ENCODE measurements at places on chromosomes 6 and 20.

GRCh38 chr6:170108456-170108855 lies 182.4 kb downstream of the DLL1 start:
- DNase-seq = peak; percentile 5

DNA sequence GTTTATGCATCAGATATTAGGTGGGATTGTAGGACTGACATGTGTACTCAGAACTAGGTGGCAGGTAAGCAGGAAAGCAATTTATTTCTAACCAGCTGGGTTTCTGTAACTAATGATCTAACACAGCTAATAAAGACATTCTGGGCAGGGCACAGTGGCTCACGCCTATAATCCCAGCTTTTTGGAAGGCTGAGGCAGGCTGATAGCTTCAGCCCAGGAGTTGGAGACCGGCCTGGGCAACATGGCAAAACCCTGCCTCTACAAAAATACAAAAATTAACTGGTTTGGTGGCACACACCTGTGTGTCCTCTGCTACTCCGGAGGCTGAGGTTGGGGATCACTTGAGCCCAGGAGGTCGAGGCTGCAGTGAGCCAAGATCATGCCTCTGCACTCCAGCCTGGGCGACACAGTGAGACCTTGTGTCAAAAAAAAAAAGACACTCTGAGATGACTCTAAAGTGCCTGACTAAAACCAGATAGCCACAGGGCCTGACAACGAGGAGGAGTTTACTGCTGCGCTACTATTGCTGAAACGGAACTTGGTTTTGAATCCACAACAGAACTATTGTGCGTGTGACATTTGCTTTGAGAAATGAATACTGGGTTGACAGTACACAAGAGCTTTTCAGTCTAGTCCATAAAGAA lies 29.2 kb upstream of the CEP85L start:
- DNase-seq = no peak

DNA sequence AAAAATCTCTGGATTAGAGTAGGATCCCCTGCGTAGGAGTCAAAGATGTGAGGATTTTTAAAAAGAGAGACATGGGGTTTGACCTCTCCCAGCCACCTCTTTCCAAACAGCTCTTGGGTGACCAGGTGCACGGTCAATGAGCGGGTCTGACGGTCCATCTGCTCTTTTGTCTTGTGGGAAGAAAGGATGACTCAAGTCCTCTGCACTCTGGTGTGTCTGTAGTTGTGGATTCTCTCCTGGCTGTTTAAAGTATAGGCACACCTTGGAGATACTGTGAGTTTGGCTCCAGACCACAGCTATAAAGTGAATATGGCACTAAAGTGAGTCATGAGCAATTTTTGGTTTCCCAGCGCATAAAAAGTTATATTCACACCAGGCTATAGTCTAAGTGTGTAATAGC lies 209.8 kb downstream of the BMP7 start:
- DNase-seq = no peak

GRCh38 chr6:169212436-169212835 lies 41.2 kb downstream of the THBS2 start:
- DNase-seq = no peak

DNA sequence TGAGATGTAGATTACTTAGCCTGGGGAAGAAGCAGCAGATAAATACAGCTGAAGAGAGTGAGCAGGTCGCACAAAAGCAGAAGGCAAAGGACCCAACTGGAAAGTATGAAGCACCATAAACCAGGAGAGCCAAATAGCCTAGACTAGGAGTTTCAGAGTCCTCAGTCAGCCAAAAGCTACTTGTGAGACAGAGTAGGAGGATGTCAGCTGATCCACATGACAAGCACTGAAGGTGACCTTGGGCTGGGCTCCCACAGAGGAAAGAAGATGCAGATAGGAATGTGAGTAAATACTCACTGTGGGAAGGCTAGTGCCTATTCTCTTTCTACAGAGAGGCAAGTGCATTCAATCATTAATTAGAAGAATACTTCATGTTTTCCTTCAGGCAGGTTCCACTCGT lies 274.0 kb upstream of the POU3F2 start:
- DNase-seq = no peak

DNA sequence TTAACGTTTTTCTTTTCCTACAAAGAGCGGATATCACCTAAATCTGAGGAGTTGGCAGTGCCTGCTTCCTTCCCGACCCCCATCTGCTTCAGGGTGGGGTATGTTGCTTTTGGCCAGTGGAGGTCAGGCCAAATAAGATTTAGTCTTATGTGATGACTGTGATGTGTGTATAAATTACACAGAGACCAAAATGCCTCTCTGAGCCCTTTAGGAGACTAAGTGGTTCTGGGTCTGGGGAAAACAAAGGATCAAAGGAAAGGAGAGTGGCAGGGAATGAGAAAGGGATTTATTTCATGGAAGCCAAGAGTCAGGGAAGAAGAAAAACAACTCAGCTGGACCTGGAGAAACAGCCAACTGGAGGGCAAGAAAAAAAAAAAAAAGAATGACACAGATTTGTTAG lies 39.1 kb upstream of the TBC1D7 start:
- no peak for DNase-seq

DNA sequence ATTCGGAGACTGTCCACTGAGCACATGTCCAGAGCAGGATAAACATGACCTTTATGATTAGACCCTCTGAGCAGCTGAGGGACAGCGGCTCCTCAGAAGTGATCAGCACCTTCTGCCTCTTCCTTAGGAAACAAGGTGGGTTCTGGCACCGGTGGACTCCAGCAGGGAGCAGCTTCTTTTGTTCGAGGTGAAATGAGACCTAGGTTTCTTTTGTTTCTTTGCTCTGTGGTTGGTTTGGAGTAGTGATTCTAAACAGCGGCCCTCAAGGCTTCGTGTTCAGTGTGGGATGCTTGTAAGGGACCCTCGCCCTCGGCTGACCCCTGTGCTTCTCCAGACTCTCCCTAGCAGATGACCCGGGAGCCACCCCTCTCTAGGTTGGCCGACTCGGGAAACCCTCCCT lies 14.6 kb upstream of the FRMD1 start:
- no peak for DNase-seq

DNA sequence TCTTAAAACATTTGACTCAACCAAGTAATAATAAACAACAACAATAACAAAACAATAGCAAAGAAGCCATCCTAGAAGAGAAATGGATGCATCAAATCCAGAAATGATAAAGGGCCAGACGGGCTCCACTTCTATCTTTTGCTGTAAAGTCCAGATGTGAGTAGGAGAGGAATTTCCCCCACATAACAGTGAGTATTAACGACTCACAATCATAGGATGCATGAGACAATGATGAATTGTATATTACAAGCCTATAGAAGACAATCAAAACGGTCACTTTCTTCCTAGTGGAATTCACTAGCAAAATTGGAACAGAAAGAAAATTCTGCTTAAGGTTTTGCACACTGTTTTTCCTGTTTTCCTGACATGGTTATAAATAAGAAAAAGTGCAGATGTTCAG lies 97.0 kb upstream of the PREP start:
- no peak for DNase-seq

DNA sequence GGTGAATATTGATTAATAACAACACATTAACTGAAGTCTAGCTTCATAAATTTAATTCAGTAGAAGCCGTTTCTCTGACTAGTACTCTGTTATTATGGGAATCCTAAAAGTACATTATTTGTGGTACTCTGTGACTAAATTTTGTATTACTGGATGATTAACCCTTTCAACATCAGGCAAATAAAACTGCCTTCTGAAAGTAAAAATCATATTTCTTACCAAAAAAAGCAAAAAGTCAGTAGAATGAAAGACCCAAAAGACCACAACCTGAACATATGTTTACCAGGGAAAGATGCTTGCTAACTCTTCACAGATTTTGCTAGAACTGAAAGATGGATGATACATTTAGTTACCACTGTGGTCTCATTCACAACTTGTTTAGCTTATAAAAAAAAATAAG lies 73.2 kb downstream of the AHI1 start:
- DNase-seq = no peak

DNA sequence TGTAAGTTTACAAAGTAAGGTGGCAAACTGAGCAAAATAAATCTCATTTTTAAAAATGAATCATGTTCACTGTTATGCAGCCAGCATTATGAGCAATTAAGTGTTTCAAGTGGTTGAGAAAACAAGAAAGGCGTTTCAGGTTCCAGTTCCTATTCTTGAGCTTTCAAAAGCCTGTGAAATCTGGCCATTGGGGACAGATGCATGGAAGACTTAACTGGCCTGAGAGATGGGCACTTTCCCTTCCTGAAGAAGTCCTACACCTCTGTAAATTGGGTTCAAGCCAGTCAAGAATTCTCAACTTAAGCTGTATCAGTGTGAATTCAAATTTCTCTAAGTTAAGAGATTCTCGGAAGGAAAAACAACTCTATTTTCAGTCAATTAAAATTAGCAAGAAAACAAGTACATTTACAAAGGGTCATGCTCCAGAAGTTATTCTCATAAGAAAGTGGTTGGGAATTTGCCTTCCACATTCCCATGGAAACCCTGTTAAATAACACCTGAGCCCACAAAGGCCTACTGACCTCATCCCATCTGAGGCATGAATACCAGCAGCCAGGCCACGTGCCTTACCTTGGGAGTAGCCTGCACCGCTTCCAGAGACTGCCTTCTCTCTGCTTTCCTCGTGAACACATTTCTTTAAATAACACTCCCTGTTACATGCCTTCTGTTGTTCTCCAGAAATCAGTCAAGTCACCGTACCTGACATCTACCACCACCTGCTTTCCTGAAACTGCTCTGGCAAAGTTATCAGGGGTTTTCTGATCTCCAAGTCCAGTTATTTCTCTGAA lies 19.4 kb downstream of the MAP3K5 start:
- no peak for DNase-seq

GRCh38 chr6:30543821-30544220 lies 12.5 kb downstream of the GNL1 start:
- DNase-seq = no peak

DNA sequence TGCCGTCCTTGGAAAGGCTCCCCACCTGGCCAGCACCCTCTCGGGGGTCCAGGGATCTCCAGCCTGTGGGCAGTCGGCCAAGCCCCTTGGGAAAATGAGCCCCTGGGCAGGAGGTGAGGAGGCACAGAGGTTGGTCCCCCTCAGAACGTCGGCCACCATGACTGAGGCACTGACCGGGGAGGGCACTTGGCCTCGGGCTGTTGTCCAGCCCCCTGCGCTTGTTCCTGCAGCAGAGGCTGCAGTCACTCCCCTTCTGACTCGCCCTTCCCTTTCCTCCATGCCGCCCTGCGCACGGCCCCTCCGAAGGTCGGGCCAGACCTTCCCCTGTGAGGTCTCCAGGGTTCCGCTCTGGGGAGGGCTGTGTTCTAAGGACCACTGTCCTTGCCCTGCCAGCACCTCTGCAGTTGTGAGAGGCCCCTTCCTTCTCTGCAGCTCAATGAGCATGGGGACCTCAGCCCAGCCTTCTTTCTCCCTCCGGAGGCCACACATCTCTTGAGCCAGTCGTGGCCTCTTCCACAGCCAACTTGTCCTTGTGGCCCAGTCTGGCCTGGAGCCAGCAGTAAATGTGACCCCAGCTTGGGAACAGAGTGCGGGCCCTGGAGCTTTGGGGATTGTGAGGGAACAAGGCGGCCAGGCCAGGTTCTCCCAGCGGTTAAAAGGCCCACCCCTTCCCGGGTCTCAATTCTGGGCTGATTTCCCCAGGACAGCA lies 195.5 kb downstream of the DLL1 start:
- DNase-seq = peak; percentile 22

GRCh38 chr6:104623052-104623690 lies 236.5 kb downstream of the HACE1 start:
- DNase-seq = no peak

- no peak for DNase-seq
Measured at GRCh38 chr6:47680051-47680450, 18.3 kb upstream of the ADGRF4 start.

- no peak for DNase-seq
Measured at GRCh38 chr6:133503336-133503729, 262.2 kb downstream of the EYA4 start.

DNA sequence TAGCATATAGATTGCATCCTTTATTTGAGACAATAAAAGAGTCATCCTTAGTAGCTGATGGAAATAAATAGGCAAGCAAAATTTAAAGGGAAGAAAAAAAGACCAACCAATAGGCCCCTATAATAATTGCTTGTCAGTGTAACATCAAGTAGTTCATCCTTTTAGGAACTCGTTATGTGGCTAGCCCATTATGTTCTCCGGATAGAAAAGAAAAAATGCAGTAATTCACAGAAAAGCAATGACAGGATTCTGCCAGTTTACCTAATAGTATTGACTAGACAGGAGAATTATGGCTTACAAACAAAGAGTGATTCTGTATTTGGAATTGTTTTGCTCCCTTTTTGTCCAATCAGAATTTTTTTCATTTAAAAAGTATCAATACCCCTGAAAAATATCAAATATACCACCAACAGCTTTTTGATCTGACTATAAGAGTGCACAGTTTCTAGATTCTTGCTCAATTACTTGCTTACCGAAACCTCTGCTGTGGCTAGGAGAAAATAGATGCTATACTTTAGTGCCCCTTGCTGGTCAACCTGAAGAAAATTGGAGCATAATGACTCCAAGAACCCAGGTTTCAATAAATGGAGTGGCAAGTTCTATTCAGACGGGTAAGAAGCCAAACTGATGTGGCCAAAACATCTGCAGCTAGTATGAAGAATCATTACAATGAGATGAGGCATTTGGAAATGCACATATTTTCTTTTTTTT lies 91.5 kb upstream of the SASH1 start:
- no peak for DNase-seq

GRCh38 chr6:123017104-123017682 lies 21.2 kb downstream of the CLVS2 start:
- DNase-seq = no peak

GRCh38 chr6:344816-345340 lies 46.7 kb upstream of the IRF4 start:
- no peak for DNase-seq

- DNase-seq = no peak
Measured at GRCh38 chr20:40807821-40808170, 118.8 kb upstream of the MAFB start.

GRCh38 chr20:51541189-51542032 lies 1.1 kb downstream of the NFATC2 start:
- DNase-seq = peak; percentile 94

DNA sequence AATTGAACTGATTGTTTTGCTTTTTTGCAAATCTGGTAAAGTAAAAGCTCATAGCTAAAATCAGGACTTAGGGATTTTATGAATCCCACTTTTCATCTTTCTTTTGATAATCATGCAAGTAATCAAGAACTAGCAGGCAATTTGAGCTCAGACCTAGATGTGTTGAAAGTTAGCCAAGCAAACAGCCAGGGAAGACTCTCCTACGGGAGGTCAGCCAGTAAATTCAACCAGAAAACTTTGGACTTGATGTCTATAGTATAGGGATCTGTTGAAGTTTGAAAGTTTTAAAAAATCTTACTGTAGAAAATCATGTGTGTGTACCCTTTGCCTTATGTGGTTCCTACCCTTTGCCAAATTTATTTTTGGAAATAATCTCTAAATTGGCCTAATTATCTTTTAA lies 95.0 kb upstream of the TPD52L1 start:
- no peak for DNase-seq

DNA sequence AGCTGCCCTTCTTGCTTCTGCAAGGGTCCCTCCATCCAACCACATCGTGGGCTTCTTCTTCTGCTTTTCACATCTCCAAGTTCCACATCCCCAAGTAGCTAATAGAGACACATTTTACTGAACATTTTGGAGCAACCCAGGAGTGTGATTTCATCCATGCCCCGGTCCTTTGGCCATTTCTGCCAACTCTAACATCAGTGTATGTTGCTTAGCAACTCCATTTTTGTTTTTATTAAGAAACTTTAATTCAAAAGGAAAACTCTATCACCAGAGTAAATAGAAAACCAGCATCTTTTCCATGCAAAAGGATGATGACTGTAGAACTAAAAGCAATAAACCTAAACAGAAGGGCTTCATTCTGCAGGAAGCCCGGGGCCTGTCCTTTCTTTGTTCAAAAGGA lies 32.7 kb upstream of the SULF2 start:
- DNase-seq = peak; percentile 29

GRCh38 chr6:387293-387741 lies 4.2 kb upstream of the IRF4 start:
- peak; percentile 50 for DNase-seq

Data from femur (tissue), 1 donor.